ENCODE measurements at places on chromosomes 6 and 20.

DNA sequence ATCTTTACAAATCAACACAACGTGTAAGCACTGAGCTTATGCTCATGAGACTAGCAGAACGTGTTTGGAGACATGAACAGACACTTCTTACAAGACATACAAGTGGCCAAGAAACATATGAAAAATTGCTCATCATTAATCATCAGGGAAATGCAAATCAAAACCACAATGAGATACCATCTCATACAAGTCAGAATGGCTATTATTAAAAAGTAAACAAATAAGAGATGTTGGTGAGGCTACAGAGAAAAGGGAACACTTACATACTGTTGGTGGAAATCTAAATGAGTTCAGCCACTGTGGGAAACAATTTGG is 327.9 kb upstream of the SOX4 start:
- no peaks in the 10 kb centered on the region for H3K27me3 ChIP-seq
- DNase-seq = peak; percentile 6
- H3K27ac ChIP-seq = no peak overlapping the region
- no peak overlapping the region for H3K4me3 ChIP-seq

DNA sequence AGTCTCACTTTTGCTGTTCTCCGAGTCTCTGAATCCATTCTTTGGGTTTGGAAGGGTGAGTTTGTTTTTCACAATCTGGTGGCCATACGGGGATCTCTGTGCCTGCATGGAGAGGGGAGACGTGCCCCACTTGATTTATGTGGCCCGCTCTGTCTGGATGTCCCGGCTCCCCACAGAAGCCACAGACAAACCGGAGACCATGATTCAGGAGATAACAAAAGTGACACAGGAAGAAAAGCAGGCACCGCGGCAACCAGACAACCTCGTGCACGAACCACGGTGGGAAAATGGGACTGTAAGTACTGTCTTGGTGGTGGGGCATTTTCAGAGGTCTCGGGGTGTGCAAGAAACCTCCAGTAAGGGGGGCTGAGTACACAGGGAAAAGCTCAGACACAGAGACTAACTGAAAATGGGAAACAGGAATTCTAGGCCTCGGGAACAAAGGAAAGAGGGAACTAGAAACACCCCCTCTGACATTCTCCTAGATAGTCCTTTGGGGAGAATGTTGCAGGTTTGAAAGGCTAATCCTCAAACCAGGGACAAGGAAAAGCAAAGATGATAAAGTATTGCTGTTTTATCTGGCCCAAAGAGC is 22.1 kb upstream of the ZNF318 start:
- H3K4me1 ChIP-seq = no peaks in the 10 kb centered on the region
- H3K36me3 ChIP-seq = no peaks in the 10 kb centered on the region
- no peaks in the 10 kb centered on the region for H3K27me3 ChIP-seq
- no peak overlapping the region for H3K4me3 ChIP-seq

GRCh38 chr6:24558516-24558915 is 63.7 kb downstream of the ALDH5A1 start:
- H3K36me3 ChIP-seq = no peaks in the 10 kb centered on the region
- H3K27ac ChIP-seq = no peak overlapping the region
- no peaks in the 10 kb centered on the region for H3K4me1 ChIP-seq
- no peak overlapping the region for H3K4me3 ChIP-seq
- H3K27me3 ChIP-seq = no peaks in the 10 kb centered on the region
- DNase-seq = no peak

- peaks cover 90% of the 10 kb centered on the region for H3K36me3 ChIP-seq
- H3K4me1 ChIP-seq = no peaks in the 10 kb centered on the region
- no peak for DNase-seq
- no peak overlapping the region for H3K4me3 ChIP-seq
These were observed 56.9 kb downstream of the RAMACL start for GRCh38 chr6:166529586-166529985.

DNA sequence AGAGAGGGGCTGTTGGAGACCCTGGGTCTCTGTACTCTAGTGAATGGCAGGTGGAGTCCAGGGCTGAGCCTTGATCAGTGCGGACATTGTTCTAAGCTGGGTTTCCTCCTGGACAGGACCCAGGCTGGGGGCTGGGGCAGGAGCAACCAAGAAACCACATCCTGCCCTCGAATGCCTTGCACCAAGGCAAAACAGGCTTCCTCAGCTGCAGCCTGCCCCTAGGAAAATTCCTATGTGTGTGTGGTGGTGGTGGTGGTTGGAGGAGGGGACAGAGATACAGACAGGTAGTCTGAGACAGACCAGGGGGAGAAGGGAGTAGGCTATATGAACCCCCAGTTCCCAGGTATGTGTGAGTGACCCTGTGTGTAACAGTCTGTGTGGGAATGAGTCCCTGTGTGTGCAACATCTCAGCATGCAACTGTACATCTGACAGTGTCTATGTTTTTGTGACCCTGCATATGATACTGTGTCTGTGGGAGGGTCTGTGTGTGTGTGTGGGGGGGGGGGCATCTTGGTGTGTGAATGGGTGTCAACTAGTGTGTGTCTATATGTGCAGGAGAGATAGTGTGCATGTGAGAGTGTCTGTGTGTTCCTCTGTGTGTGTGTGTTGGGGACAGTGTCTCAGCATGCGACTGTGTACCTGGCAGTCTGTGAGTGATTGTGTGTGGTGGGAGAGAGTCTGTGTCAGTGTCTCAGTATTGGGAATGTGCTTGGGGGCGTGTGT is 3.0 kb downstream of the GLP1R start:
- no peak overlapping the region for H3K4me3 ChIP-seq
- peaks cover 16% of the 10 kb centered on the region for H3K4me1 ChIP-seq
- no peak overlapping the region for H3K27ac ChIP-seq
- peaks cover 14% of the 10 kb centered on the region for H3K27me3 ChIP-seq
- peak; percentile 13 for DNase-seq
- H3K36me3 ChIP-seq = peaks cover 4% of the 10 kb centered on the region

GRCh38 chr6:118198746-118199145 is 291.7 kb downstream of the SLC35F1 start:
- no peaks in the 10 kb centered on the region for H3K27me3 ChIP-seq
- peak; percentile 46 for DNase-seq
- H3K4me3 ChIP-seq = no peak overlapping the region
- no peak overlapping the region for H3K27ac ChIP-seq

GRCh38 chr6:11143394-11144371 is 32.2 kb upstream of the ERVFRD-1 start:
- H3K4me1 ChIP-seq = peaks cover 43% of the 10 kb centered on the region
- H3K36me3 ChIP-seq = no peaks in the 10 kb centered on the region
- DNase-seq = peak; percentile 95
- no peaks in the 10 kb centered on the region for H3K27me3 ChIP-seq
- peak overlapping the region; percentile 87 for H3K27ac ChIP-seq

DNA sequence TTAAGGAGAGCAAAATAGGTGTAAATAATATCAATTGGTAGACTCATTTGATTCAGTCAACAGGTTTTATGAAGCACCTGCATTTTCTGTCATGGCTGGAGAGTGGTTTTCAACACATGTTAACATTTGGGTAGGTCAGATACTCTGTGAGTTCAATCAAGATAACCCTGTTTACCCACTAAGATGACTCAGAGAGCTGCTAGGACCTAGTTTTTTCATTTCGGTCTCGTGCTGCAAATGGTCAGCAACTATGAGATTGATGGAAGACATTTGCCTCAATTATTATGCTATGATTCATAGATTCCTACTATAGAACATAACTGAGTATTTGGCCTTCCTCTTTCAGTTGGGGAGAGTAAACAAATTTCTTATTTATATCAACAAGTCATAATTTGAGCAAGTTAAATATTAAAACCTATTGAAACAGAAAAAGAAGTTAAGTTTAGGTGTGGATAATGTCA is 391.4 kb upstream of the CITED2 start:
- H3K4me1 ChIP-seq = peaks cover 37% of the 10 kb centered on the region
- H3K27ac ChIP-seq = peak overlapping the region; percentile 88
- no peak overlapping the region for H3K4me3 ChIP-seq
- peak; percentile 31 for DNase-seq

- H3K27ac ChIP-seq = no peak overlapping the region
- DNase-seq = no peak
- no peak overlapping the region for H3K4me3 ChIP-seq
- H3K27me3 ChIP-seq = peaks cover 19% of the 10 kb centered on the region
- no peaks in the 10 kb centered on the region for H3K36me3 ChIP-seq
- H3K4me1 ChIP-seq = no peaks in the 10 kb centered on the region
These were observed 4.7 kb upstream of the SLC17A4 start for GRCh38 chr6:25749837-25750236.

- no peak overlapping the region for H3K27ac ChIP-seq
- H3K4me3 ChIP-seq = no peak overlapping the region
- H3K27me3 ChIP-seq = no peaks in the 10 kb centered on the region
- no peaks in the 10 kb centered on the region for H3K36me3 ChIP-seq
- no peak for DNase-seq
- H3K4me1 ChIP-seq = peaks cover 4% of the 10 kb centered on the region
These were observed 300.9 kb upstream of the PRDM1 start for GRCh38 chr6:105785066-105785811.

DNA sequence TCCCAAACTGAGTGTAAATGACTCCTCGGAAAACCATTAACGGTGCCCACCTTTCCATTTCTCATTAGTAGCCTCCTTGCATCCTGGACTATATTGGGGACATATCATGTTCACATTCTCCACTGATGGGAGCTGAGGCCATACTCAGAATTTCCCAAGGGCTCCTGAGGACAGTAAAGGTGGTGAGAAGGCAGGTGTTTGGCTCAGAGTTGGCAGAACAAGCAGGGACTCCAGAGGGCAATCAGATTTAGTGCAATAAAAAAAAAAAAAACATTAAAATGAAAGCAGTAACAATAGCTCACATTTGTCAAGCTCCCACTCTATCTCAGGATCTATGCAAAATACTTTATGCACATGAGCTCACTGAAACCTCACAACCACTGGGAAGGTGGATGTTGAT is 401.4 kb downstream of the MAFB start:
- H3K4me1 ChIP-seq = peaks cover 36% of the 10 kb centered on the region
- peak overlapping the region; percentile 92 for H3K27ac ChIP-seq
- H3K27me3 ChIP-seq = no peaks in the 10 kb centered on the region
- no peak overlapping the region for H3K4me3 ChIP-seq

DNA sequence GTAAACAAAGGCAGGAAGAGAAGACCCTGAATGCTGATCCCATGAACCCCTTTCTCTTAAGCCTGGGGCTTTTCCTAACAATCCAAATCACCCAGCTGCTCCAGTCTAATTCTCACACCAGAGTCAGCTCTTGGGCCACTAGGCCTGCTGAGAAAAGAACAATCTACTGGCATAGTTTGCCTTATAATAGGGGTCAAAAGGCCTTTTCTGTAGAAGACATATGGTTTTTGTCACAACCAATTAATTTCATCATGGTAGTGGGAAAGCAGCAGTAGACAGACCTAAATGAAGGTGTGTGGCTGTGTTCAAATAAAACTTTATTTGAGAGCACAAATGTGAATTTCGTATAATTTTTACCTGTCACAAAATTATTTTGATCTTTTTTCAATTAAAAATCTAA is 994.7 kb upstream of the EPHA7 start:
- H3K4me3 ChIP-seq = no peak overlapping the region
- H3K4me1 ChIP-seq = no peaks in the 10 kb centered on the region
- no peaks in the 10 kb centered on the region for H3K36me3 ChIP-seq
- H3K27me3 ChIP-seq = peaks cover 55% of the 10 kb centered on the region

DNA sequence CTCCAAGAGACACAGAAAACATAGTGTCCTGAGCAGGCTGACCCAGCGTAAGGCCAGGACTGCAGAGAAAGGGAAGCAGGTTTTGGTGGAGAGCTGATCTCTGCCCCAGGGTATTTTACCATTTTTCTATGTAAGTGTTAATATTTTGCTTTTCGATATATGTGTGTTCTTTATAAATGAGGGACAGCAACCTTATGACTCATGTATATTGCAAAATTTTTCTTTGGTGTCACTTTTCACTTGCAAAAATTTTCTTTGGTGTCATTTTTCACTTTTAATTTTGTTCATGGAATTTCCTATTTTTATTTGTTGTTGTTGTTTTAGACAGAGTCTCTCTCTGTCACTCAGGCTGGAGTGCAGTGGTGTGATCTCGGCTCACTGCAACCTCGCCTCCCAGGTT is 34.6 kb upstream of the PXDC1 start:
- no peaks in the 10 kb centered on the region for H3K27me3 ChIP-seq
- H3K4me3 ChIP-seq = no peak overlapping the region
- H3K27ac ChIP-seq = no peak overlapping the region
- DNase-seq = peak; percentile 51
- H3K36me3 ChIP-seq = no peaks in the 10 kb centered on the region

DNA sequence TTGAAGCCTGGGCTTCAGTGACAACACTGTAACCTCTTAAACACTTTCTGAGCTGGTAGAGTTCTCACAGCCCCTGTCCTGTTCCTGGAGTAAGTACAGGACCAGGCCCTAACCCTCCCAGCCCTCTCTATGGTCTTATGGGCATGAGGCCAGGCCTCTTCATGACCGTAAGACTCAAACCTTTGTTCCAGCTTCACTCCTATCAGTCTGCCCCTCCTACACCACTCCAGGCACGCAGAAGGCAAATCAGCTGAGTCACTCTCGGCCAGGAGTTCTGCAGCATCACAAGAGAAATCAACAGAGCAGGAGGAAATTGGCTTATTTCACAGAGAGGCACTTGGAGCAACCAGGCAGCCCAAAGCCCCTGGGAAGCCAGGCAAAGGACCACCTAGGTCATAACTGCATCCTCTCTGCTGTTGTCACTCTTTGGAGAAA is 25.3 kb upstream of the CHD6 start:
- H3K4me3 ChIP-seq = no peak overlapping the region
- peak overlapping the region; percentile 63 for H3K27ac ChIP-seq
- DNase-seq = peak; percentile 54

DNA sequence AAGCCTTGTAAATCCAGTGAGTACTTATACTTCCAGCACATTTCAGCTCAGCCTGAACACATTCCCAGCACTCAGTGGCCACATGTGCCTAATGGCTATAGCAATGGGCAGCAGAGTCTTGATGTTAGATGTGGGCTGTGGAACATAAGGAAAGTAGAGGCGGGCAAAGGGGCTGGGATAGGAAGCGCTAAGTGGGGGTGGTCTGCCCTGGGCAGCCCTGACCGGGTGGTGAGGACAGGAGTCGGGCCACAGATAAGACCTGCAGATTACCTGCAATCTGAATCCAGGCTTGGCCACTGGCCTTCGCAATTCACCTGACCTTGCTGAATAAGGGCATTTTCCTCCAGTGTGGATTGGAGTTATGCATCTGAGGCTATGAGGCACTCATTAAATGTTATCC is 11.1 kb upstream of the HMGA1 start:
- no peaks in the 10 kb centered on the region for H3K36me3 ChIP-seq
- no peak overlapping the region for H3K4me3 ChIP-seq
- H3K27ac ChIP-seq = no peak overlapping the region
- H3K27me3 ChIP-seq = no peaks in the 10 kb centered on the region
- H3K4me1 ChIP-seq = peaks cover 8% of the 10 kb centered on the region

- peak overlapping the region; percentile 54 for H3K27ac ChIP-seq
- H3K4me1 ChIP-seq = no peaks in the 10 kb centered on the region
- peaks cover 80% of the 10 kb centered on the region for H3K36me3 ChIP-seq
- DNase-seq = no peak
- no peaks in the 10 kb centered on the region for H3K27me3 ChIP-seq
These were observed 25.8 kb upstream of the MROH8 start for GRCh38 chr20:37205130-37205529.

- no peak overlapping the region for H3K27ac ChIP-seq
- peak; percentile 23 for DNase-seq
- no peaks in the 10 kb centered on the region for H3K4me1 ChIP-seq
- no peak overlapping the region for H3K4me3 ChIP-seq
- no peaks in the 10 kb centered on the region for H3K27me3 ChIP-seq
These were observed 46.0 kb downstream of the STX7 start for GRCh38 chr6:132466952-132467351.

- H3K27me3 ChIP-seq = no peaks in the 10 kb centered on the region
- DNase-seq = no peak
- H3K27ac ChIP-seq = no peak overlapping the region
These were observed 13.1 kb upstream of the CDK19 start for GRCh38 chr6:110828396-110828795.

- H3K4me1 ChIP-seq = peaks cover 6% of the 10 kb centered on the region
- no peak overlapping the region for H3K4me3 ChIP-seq
- H3K36me3 ChIP-seq = peaks cover 18% of the 10 kb centered on the region
- DNase-seq = peak; percentile 30
These were observed 152.3 kb downstream of the ZMYND8 start for GRCh38 chr20:47204008-47204849.
